ENCODE measurements at places on chromosomes 13 and 19. TPM values are rescaled to one million over a fixed set of nuclear protein-coding genes. Genes with fewer than 3 reads are reported as not detected.
A peak's percentile ranks its signal among the peaks of the same experiment; 100 is the strongest.

GRCh38 chr19:30105727-30106126 lies 163.7 kb downstream of the URI1 start:
- H3K27ac ChIP-seq, result no peak overlapping the region
- H3K4me3 ChIP-seq, result no peak overlapping the region
- no peaks in the 10 kb centered on the region for H3K36me3 ChIP-seq
- H3K27me3 ChIP-seq, result no peaks in the 10 kb centered on the region
- DNase-seq, result no peak

GRCh38 chr19:10809651-10810285 lies 26.2 kb downstream of the TMED1 start:
- H3K27ac ChIP-seq, result peak overlapping the region; percentile 57
- no peak overlapping the region for H3K4me3 ChIP-seq
- H3K27me3 ChIP-seq, result no peaks in the 10 kb centered on the region
- peaks cover 26% of the 10 kb centered on the region for H3K4me1 ChIP-seq
- H3K36me3 ChIP-seq, result peaks cover 28% of the 10 kb centered on the region

GRCh38 chr19:18591735-18592385 lies 3.3 kb downstream of the REX1BD start:
- no peak overlapping the region for H3K27ac ChIP-seq
- DNase-seq, result no peak
- peaks cover 14% of the 10 kb centered on the region for H3K36me3 ChIP-seq
- peaks cover 37% of the 10 kb centered on the region for H3K4me1 ChIP-seq

Gene ZNF729
- not detected for total RNA-seq

DNA sequence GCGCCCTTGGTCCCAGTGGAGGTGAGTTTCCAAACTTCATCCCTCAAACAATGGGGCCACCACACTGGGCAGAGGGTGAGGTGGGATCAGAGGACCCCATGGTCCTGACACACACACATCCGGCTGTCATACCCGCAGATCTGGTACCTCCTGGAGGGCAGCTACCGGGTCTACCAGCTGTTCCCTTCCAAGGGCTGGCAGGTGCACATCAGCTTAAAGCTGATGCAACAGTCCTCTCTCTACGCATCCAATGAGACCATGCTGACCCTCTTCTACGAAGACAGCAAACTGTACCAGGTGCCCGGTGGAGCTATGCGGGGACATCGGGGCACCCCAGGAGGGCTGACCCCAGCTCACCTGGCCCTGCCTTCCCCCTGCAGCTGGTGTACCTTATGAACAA lies 14.0 kb upstream of the PSMD8 start:
- peaks cover 22% of the 10 kb centered on the region for H3K27me3 ChIP-seq
- H3K4me3 ChIP-seq, result no peak overlapping the region
- peaks cover 10% of the 10 kb centered on the region for H3K4me1 ChIP-seq
- DNase-seq, result no peak
- no peak overlapping the region for H3K27ac ChIP-seq
- H3K36me3 ChIP-seq, result no peaks in the 10 kb centered on the region

Gene MBD3L3
- total RNA-seq, result not detected

GRCh38 chr13:39406688-39407087 lies 196.3 kb downstream of the LHFPL6 start:
- H3K27me3 ChIP-seq, result peaks cover 15% of the 10 kb centered on the region
- DNase-seq, result no peak
- no peak overlapping the region for H3K27ac ChIP-seq
- no peak overlapping the region for H3K4me3 ChIP-seq
- no peaks in the 10 kb centered on the region for H3K4me1 ChIP-seq
